T-helper 22 cell (primary cell): ENCODE measurements at places on chromosomes 12 and 14.

GRCh38 chr12:1357711-1358110 lies 236.7 kb downstream of the FBXL14 start:
- DNase-seq: no peak

DNA sequence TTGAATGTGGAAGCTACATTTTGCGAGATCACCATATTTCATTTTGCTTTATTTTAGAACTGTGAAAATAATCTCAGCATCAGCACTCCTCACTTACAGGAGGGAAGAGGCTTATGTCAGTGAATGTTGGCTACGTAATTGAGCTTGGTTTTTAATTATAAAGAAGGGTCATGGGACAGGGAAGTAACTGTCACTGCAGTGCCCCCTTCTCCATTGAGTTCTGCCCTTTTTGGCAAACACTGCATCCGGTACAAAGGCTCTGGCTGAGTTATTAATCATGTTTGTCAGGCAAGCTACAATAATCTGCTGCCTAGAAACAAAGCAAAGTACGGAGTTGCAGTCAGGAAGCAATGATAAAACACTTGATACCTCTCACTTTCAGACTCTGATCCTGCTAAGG lies 546.7 kb downstream of the SNAPC1 start:
- DNase-seq: no peak

DNA sequence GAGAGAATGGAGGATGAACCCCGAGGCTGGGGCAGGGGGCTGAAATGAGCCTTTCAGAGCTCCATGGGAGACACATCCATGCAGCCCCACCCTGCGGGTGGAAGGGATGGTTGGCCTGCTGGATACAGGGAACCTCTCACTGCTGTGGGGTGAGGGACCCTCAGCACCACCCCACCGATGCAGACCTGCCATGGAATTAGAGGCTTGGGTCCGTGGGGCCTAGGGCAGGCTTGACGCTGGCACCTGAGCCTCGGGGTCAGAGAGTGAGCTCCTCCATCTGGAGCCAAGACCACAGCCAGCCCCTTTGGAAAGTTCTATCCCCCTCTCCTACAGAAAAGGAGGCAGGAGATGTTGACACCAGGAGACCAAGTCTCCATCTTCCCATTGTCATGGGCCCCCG lies 7.4 kb upstream of the KRT74 start:
- no peak for DNase-seq

- DNase-seq: no peak
Measured at GRCh38 chr14:92677087-92677668, 71.2 kb downstream of the LGMN start.

GRCh38 chr14:36398463-36399291 lies 78.2 kb upstream of the MBIP start:
- no peak for DNase-seq

DNA sequence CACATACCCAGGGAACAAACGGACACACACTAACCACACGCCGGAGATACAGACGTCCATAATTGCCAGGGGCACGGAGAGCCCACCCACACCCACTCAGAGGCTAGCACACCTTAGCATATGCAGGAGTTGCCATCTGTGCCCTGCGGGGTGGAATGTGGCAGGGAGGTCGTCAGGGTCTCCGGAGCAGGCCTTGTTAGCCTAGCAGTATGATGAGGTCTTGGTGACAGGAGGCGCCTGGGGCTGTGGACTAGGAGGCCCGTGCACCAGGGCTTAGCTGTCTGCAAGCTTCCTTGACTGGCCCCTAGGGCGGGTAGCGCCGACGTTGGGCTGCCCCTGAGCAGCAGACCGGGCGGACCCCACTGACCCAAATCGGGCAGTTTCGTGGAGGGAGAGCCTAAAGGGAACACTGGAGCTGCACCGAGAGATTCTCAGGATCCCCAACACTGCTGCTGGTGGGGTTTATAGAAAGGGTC lies 10.0 kb downstream of the STAC3 start:
- DNase-seq: no peak

DNA sequence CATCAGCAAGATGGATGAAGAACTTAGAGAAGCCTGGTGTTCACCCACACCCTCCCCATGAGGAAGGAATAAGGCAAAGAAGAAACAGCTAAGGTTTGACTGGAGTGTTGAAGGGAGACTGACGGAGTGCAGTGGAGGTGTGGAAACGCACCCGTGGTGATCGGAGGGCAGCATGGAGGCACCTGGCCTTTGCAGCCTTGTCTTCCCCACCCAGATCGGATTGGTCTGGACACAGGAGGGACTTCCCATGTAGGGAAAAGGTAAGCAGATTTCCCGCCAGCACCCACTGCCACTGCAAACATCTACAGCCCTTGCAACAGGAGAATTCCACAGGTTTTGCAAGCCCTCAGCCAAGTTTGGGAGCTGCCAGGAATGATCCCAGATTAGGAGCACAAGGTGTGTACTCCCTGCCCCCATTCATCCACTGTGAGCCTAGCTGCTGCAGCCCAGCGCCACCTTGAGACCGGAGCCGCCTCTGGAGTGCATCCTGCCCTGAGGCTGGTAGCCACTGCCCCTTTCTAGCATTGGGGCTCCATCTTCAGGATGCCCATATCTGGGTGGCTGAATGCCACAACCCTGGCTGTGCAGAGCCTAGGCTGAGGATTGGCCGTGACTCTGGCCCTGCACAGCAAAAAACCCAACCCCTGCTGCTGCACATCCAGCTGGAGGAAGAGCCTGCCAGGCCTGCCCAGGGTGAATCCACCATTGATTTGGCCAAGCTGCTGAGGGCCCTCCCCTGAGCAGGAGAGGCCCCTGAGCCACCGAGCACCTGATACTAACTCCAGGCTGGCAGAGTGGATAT lies 411.1 kb downstream of the TMEM121 start:
- no peak for DNase-seq

DNA sequence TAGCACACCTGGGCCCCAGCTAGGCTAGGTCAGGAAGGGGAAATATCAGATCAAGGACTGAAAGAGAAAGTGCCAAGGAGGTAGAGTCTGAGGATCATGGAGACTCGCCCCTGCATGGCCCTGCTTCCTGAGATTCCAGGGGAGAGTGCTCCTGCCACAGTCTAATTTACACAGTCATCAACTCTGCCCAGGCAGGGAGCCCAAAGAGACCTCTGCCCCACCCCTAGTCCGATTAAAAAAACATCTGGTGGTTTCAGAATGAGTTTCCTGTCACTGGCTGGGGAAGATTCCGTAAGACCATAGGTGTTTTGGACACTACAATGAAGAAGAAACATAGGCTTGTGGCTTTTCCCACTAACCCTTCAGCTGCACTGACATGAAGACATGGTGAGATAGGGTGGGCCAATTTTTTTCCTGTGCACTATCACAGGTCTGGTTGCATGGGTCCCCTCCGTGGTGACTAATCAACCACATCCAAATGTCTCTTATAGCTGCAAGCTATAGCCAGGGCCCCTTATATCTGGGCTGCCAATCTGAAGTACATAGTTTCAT lies 31.5 kb upstream of the GZMB start:
- no peak for DNase-seq

DNA sequence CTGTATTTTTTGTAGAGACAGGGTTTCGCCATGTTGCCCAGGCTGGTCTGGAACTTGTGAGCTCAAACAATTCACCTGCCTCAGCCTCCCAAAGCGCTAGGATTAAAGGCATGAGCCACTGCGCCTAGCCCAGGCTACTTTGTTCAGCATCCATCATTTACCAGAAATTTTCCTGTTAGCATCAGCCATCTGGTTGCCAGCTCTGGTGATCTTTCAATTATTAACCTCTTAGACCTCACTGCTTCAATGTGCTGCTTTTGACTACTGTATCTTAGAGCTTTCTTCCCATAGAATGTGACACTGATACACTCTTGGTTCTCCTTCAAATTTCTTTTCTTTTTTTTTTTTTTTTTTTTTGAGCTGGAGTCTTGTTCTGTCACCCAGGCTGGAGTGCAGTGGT lies 5.4 kb upstream of the AMHR2 start:
- no peak for DNase-seq

- DNase-seq: no peak
Measured at GRCh38 chr12:25904442-25904841, 54.0 kb upstream of the RASSF8 start.

DNA sequence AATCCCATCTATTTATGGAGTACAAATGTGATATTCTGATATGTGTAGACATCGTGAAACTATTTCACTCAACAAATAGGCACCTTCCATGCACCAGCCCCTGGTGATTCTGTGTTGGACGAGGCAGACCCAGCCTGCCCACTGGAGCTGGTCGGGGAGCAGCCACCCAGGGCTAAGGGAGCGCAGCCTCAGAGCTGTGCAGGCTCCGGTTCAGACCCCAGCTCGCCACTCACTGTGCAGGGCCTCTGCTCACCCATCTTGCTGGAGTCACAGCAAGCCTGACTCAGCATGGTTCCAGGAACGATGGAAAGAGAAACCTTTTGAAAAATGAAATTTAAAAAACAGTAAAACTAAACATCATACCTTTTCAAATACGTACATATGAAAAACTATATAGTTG lies 52.3 kb upstream of the BCL11B start:
- DNase-seq: no peak

DNA sequence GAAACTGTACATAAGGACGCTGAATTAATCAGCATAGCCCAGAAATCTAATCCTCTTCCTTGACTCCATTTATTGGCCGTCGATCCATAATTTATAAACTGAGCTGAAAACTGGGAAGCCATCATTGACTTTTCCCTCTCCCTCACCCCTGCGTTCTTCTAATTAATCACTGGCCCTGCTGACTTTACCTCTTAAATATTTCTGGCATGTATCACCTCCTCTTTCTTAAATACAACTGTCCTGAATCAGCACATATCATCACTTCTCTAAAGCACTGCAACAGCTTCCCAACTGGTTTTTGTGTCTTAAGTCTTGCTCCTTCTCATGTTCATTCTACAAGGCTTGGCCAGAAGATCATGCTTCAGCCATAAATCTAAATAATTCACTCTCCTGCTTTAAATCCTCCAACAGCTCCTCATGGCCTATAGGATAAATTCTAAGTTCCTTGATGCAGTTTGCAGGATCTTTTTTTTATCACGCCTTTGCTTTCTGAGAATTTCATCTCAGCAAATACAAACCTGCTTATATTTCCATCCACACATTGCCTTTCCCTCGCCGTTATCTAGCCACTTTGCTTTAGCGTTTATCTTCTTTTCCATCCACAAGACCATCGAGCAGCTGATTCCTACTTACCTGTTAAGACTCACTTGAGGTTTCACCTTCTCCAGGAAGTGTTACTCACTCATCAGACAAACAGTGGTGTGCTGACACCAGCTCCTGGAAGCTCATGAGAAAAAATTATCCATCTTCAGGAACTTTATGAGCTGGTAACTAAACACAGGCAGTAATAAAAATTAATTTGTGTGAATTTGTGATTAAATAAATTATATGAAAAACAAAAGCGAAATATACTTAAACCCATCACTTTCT lies 295.6 kb upstream of the FLRT2 start:
- no peak for DNase-seq

DNA sequence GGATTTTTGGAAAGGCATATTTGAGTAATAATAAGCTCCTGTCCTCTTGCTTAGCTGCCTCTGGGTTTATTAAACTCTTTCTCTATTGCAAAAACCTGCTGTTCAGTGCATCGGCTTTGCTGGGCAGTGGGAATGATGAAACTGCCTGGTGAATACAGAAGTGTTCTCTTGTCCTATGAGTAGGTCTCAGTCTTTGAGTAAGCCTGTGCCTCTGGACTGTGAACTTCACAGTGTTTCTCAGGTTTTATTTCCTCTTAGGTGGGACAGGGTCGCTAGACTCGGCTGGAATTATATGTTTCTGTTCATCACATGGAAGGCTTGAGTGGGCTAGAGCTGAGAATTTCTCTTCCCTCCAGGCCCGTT lies 46.4 kb downstream of the CRADD start:
- no peak for DNase-seq

DNA sequence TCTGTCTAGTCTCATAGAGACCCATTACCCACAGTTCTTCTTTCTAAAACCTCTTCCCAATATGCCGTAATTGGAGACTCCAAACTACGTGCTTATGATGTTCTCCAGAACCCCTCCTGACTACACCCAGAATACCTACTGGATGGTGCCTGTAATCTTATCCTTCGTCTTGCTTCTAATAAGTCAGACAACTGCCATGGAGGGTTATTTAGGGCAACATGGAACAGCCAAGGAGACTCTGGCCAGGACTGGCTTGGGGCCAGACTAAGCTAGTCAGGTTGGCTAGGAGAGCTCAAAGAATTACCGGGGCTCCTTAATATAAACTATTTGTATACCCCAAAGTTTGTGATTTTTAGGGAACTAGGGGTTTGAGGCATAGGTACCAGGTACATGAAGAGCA lies 6.8 kb downstream of the PFKM start:
- DNase-seq: no peak
